ENCODE measurements at places on chromosomes 7 and 10.

DNA sequence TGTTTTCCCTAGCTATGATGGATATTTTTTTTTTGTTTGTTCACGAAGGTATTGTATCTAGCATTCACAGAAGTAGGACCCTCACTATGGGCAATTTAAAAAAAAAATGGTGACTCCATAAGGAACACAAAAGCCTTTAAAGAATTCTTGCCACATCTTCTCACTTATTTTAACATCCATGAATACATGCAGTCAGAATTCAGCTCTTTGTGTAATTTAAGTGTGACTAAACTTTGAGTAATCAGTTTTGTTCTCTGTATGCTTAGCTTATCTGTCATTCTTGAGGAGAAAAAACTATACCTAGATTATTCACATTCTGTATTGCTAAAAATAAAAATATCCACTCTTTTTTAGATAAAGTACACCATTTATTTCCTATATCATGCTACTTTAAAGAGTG, 313.2 kb upstream of the KCND2 start:
- no peak for DNase-seq

- no peak for DNase-seq
Observed at GRCh38 chr10:129883029-129883428, 81.0 kb downstream of the EBF3 start.

DNA sequence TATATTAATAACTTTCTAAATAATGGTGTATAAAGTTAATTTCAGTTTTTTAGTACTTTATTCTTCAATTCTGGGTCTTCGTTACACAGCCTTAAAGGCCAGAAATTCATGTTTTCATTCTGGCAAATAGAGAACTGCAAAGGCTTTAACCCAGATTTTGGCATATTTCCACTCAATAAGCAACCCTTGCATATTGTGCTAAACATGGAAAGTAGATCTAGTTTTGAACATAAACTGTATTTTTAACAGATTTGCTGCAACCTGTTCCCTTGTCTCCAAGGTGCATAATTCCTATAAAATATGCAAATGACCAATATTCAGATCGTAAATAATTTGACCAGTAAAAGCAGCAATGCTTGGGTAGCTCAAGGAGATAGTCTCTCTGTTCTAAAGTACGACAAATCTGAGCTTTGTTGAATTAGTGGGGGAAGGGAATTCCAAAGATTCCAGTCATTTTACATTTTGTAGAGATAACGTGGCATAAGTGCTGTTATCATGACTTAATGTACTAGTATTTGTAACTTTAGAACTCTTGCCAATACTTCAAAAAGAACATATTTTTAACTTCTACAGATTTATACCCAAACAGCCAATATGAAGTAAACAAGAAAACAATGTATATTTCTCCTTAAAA, 46.4 kb upstream of the RSBN1L start:
- no peak for DNase-seq

DNA sequence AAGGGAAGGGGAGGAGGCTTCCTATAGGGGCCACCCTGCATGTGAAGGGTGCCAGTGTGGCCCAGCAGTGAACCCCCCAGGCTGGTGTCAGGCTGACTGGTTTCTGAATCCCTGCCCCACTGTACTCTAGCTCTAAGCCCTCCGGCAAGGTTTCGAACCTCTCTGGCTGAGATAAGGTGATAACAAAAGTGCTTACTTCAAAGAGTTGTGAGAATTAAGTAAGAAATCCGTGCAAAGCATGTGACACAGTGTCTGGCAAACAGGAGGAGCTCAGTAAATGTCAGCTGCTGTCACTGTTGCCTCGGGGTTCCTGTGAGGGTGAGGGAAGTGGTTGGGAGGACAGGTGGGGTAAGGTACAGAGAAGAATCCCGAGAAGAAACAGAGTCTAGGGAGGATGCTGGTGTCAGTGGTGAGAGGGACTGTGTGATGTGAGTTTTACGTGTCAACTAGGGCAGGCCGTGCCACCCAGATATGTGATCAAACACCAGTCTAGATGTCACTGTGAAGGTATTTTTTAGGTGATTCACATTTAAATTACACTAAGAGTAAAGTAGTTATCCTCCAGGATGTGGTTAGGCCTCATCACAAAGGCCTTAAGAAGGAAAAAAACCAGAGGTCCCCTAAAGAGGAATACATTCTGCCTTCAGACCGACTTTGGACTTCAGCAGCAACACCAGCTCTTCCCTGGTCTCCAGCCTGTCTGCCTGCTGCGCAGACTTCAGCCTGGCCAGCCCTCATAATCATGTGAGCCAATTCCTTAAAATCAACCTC, 64.4 kb downstream of the BPGM start:
- DNase-seq, result no peak

GRCh38 chr7:133861876-133862275, 265.3 kb upstream of the LRGUK start:
- no peak for DNase-seq
